ENCODE measurements at places on chromosomes 2 and 18. TPM values are rescaled to one million over a fixed set of nuclear protein-coding genes. Genes with fewer than 3 reads are reported as not detected.

Gene MRO
- not detected for total RNA-seq

GRCh38 chr2:176293334-176293733, 24.1 kb downstream of the MTX2 start:
- H3K27me3 ChIP-seq: no peaks in the 10 kb centered on the region
- no peak overlapping the region for H3K4me3 ChIP-seq
- peaks cover 7% of the 10 kb centered on the region for H3K4me1 ChIP-seq
- H3K36me3 ChIP-seq: no peaks in the 10 kb centered on the region
- no peak overlapping the region for H3K27ac ChIP-seq

DNA sequence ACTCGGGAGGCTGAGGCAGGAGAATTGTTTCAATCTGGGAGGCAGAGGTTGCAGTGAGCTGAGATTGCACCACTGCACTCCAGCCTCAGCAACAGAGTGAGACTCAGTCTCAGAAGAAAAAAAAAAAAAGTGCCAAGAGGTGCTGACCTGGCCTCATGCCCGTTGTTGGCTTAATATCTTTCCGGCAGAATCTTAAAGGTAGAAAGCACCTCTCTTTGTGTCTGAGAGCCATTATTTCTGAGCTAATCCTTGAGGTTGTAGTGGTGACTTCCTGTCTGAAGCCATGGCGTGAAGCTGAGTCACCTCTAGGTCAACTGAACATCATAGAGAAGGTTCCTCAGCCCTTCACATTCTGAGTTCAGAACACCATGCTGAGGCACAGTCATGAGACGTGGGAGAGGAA, 60.4 kb downstream of the WDSUB1 start:
- H3K27ac ChIP-seq: peak overlapping the region; percentile 65
- H3K4me3 ChIP-seq: no peak overlapping the region
- peaks cover 54% of the 10 kb centered on the region for H3K36me3 ChIP-seq
- no peaks in the 10 kb centered on the region for H3K27me3 ChIP-seq
- DNase-seq: no peak

Gene RTP5
- total RNA-seq: not detected

Gene SLC40A1
- 21.7 TPM for total RNA-seq

GRCh38 chr2:232772531-232772930, 3.8 kb downstream of the KCNJ13 start:
- no peak for DNase-seq
- no peak overlapping the region for H3K27ac ChIP-seq
- H3K4me1 ChIP-seq: peaks cover 16% of the 10 kb centered on the region
- no peak overlapping the region for H3K4me3 ChIP-seq

Gene KCNG3
- 0.05 TPM for total RNA-seq

- no peak overlapping the region for H3K27ac ChIP-seq
- H3K27me3 ChIP-seq: no peaks in the 10 kb centered on the region
- peaks cover 11% of the 10 kb centered on the region for H3K36me3 ChIP-seq
- DNase-seq: no peak
- H3K4me1 ChIP-seq: peaks cover 17% of the 10 kb centered on the region
- no peak overlapping the region for H3K4me3 ChIP-seq
Measured at GRCh38 chr2:33116799-33117198, 170.0 kb downstream of the LTBP1 start.

DNA sequence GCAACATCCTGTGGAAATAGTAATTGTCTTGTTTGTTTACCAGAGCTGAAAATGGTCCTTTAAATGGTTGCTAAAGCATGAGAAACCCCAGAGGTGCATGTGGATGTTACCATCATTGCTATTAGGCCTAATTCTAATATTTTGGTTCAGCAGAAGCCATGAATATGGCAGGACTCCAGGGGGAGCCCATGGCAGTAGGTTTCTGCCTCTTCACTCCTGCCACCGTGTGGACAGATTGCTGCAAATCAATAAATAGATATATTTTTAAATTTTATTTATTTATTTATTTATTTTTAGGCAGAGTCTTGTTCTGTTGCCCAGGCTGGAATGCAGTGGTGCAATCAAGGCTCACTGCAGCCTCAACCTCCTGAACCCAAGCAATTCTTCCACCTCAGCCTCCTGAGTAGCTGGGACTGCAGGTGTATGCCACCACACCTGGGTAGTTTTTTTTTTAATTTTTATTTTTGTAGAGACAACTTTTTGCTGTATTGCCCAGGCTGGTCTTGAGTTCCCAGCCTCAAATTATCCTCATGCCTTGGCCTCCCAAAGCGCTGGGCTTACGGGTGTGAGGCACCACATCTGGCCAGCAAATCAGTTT, 54.9 kb upstream of the CAPN13 start:
- H3K27ac ChIP-seq: no peak overlapping the region
- no peaks in the 10 kb centered on the region for H3K36me3 ChIP-seq
- H3K27me3 ChIP-seq: peaks cover 11% of the 10 kb centered on the region
- H3K4me3 ChIP-seq: no peak overlapping the region

Gene DCDC2C
- not detected for total RNA-seq

Gene HOXD4
- not detected for total RNA-seq

DNA sequence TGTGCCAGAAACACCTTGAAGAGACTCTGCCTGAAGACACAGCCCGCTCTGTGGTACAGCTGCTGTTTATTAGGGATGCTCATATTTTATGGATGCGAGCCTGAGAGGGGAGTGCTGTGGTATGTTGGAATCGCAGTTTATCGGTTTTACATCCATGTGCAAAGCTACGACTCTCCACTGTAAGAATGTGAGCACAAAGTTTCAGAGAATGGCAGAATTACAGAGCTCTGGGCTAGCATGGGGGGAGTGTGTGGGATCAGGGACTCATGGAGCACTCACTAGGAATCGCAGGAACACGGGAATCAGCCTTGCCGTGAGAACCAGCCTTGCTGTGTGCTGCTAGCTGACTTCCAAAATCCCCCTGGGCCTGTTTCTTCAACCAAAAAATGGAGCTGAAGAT, 199.9 kb downstream of the RNF144A start:
- peaks cover 5% of the 10 kb centered on the region for H3K27me3 ChIP-seq
- H3K4me1 ChIP-seq: peaks cover 3% of the 10 kb centered on the region
- no peak overlapping the region for H3K4me3 ChIP-seq
- H3K27ac ChIP-seq: no peak overlapping the region
- H3K36me3 ChIP-seq: no peaks in the 10 kb centered on the region

Gene CFC1
- not detected for total RNA-seq

DNA sequence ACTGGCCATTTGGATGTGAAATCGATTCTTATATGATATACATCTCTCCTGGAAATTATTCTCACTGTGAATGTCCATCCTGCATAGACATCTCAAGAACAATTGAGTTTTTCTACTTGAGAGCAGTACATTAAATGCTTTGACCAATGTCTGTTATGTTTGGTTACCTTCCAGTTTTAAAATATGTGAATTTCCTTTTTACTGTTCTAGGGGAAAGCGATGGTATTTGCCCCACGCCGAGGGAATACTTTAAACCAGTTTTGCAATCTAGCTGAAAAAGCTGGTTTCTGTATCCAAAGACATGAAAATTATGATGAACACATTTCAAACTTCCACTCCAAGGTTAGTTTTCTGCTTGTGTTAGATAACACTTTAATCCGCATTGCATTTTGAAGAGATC, 175.3 kb upstream of the SIX3 start:
- DNase-seq: no peak
- no peak overlapping the region for H3K27ac ChIP-seq
- H3K27me3 ChIP-seq: peaks cover 29% of the 10 kb centered on the region
- peaks cover 31% of the 10 kb centered on the region for H3K4me1 ChIP-seq

- H3K4me1 ChIP-seq: no peaks in the 10 kb centered on the region
- peaks cover 17% of the 10 kb centered on the region for H3K27me3 ChIP-seq
- DNase-seq: no peak
- H3K27ac ChIP-seq: no peak overlapping the region
Measured at GRCh38 chr2:238720232-238720672, 127.6 kb upstream of the TWIST2 start.

Gene ALPG
- not detected for total RNA-seq

DNA sequence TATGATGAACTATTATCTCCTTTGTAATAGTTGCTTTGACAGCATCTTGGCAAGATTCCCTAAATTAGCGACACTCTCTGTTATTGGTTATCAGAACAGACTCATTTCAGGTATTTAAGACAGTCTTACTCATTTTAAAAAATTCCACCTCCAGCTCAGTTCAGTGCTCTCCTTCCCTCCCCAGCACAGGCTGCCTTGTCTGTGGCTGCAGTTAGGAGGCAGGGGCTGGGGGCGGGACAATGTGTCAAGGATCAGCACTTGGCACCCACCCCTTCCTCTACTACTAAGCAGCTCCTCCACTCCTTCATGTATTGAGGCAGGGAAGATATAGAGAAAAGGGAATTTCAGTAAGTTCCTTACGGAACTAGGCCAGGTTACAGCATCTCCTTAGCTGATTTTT, 85.0 kb downstream of the VSNL1 start:
- no peak for DNase-seq
- H3K36me3 ChIP-seq: peaks cover 2% of the 10 kb centered on the region
- H3K27ac ChIP-seq: no peak overlapping the region
- H3K4me3 ChIP-seq: no peak overlapping the region
- no peaks in the 10 kb centered on the region for H3K27me3 ChIP-seq

DNA sequence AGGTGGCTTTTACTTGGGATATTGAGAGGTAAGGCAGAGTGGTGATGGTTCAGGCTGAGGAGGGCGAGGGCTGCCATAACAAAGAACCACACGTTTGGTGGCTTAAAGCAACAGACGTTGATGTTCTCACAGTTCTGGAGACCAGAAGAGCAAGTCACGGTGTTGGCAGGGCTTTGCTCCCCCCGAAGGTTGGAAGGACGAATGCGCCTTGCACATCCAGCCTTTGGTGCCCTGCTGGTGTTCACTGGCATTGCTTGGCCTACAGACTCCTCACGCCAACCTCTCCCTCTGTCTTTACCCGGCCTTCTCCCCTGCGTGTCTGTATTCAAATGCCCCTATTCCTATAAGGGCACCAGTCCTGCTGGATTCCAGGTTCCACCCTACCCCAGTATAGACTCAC, 125.4 kb downstream of the TPO start:
- DNase-seq: no peak
- H3K4me3 ChIP-seq: no peak overlapping the region
- peaks cover 9% of the 10 kb centered on the region for H3K27me3 ChIP-seq
- no peaks in the 10 kb centered on the region for H3K4me1 ChIP-seq
- no peak overlapping the region for H3K27ac ChIP-seq

Gene DGKD
- total RNA-seq: 67.1 TPM

DNA sequence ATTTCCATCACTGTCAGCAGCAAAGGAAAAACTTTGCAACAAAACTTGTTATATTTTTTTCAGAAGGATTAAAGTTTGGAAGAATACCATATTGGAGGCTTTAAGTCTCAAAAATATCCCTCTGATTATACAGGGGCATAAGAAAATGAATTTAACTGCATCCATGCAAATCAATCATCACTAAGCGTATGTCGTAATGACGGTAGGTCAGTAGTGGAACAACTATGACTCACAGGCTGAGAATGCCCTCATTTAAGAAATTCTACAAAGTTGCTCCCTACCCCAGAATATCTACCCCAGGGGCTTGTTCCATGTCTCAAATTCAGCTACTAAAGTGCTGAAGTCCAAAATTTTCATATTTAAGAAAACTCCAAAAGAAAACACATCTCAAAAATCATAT, 12.5 kb upstream of the NAB1 start:
- no peaks in the 10 kb centered on the region for H3K36me3 ChIP-seq
- peak overlapping the region; percentile 88 for H3K27ac ChIP-seq
- no peak for DNase-seq

- H3K4me1 ChIP-seq: no peaks in the 10 kb centered on the region
- H3K27ac ChIP-seq: no peak overlapping the region
- DNase-seq: no peak
- H3K4me3 ChIP-seq: no peak overlapping the region
- no peaks in the 10 kb centered on the region for H3K36me3 ChIP-seq
- no peaks in the 10 kb centered on the region for H3K27me3 ChIP-seq
Measured at GRCh38 chr2:44744961-44745892, 196.3 kb upstream of the SIX3 start.

GRCh38 chr2:232299084-232299483, 79.5 kb upstream of the ALPP start:
- H3K27ac ChIP-seq: no peak overlapping the region
- DNase-seq: no peak
- peaks cover 5% of the 10 kb centered on the region for H3K4me1 ChIP-seq
- no peaks in the 10 kb centered on the region for H3K27me3 ChIP-seq

GRCh38 chr2:196464311-196464710, 175.2 kb upstream of the CCDC150 start:
- H3K27ac ChIP-seq: no peak overlapping the region
- H3K4me3 ChIP-seq: no peak overlapping the region
- H3K4me1 ChIP-seq: peaks cover 14% of the 10 kb centered on the region
- no peaks in the 10 kb centered on the region for H3K27me3 ChIP-seq
- peaks cover 3% of the 10 kb centered on the region for H3K36me3 ChIP-seq

DNA sequence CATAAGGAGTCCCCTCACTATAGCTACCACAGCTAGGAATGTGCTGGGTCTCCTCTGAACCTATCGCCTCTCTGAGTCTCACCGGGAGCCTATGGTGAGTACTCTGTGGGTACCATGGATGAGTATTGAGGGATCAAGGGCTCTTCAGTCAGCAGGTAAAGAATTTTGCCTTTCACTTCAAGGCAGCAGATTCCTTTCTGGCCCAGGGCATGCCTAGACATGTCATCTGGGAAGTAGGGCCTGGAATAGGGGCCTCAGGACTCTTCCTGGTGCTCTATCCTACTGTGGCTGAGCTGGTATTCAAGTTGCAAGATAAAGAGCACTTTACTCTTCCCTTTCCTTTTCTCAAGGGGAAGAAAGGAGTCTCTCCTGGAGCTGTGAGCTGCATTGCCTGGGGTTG, 85.6 kb upstream of the LHCGR start:
- no peaks in the 10 kb centered on the region for H3K4me1 ChIP-seq
- no peak overlapping the region for H3K4me3 ChIP-seq
- H3K27ac ChIP-seq: no peak overlapping the region
- DNase-seq: no peak
- H3K36me3 ChIP-seq: no peaks in the 10 kb centered on the region

GRCh38 chr2:191230174-191230573, 15.0 kb upstream of the MYO1B start:
- no peaks in the 10 kb centered on the region for H3K36me3 ChIP-seq
- H3K4me1 ChIP-seq: peaks cover 63% of the 10 kb centered on the region
- H3K4me3 ChIP-seq: no peak overlapping the region
- peak overlapping the region; percentile 87 for H3K27ac ChIP-seq
- no peaks in the 10 kb centered on the region for H3K27me3 ChIP-seq

- H3K27ac ChIP-seq: no peak overlapping the region
- H3K4me3 ChIP-seq: no peak overlapping the region
- no peaks in the 10 kb centered on the region for H3K4me1 ChIP-seq
- DNase-seq: no peak
- H3K36me3 ChIP-seq: peaks cover 4% of the 10 kb centered on the region
Measured at GRCh38 chr2:151899156-151899555, 70.9 kb upstream of the ARL5A start.

- no peak for DNase-seq
- H3K4me3 ChIP-seq: no peak overlapping the region
- peaks cover 4% of the 10 kb centered on the region for H3K27me3 ChIP-seq
- peaks cover 22% of the 10 kb centered on the region for H3K4me1 ChIP-seq
- H3K27ac ChIP-seq: no peak overlapping the region
- peaks cover 1% of the 10 kb centered on the region for H3K36me3 ChIP-seq
Measured at GRCh38 chr2:177784745-177785067, 287.9 kb downstream of the PDE11A start.
